ENCODE measurements at places on chromosomes 3 and 15.
A peak's percentile ranks its signal among the peaks of the same experiment; 100 is the strongest.

DNA sequence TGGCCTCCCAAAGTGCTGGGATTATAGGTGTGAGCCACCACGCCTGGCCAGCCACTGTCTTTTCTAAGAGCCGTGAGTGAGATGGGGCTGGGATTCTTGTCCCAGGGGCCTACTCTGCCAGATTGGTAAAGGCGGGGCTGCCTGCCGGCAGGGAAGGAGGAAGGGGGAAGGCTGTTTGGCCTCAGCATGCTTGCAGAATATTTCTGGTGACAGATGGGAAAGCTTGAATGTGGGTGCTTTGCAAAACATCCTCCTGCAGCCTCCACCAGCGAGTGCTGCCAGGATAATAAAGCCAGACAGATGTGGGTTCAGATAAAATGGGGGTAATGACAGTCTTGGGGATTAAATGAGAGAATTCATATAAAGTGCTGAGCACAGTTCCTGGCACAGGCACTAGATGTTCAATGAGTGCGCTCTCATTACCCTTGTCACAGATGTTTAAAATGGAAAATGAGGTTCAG is 19.8 kb upstream of the ACOX2 start:
- DNase-seq: no peak

DNA sequence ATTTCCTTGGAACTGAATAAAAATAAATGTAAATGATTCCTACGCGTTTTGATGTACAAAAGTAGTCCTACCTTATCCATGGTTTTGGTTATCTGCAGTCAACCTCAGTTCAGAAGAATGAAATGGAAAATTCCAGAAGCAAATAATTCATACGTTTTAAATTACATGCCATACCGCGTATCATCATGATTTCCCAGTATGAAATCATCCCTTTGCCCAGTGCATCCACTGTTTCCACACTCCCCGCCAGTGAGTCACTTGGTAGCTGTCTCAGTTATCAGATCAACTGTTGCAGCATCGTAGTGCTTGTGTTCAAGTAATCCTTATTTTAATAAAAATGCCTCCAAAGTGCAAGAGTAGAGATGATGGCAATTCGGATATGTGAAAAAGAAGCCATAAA is 9.1 kb upstream of the MFSD1 start:
- no peak for DNase-seq

DNA sequence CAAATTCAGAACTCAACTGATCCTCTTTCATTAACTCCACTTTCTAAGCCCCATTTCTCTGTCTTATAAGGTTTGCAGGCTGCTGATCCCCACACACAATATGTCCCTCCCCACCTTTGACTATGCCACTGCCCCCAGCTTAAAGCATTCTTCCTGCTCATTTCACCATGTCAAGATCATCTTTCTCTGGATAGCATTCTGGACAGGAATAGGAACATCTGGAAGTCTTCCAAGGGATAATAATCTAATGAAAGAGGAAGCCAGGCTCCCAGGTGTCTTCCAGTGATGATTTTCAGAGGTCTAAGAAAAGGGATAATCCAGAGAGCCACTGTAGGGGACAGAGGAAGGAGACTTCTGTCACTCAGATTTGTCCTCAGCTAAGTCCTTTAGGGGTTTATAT is 54.6 kb upstream of the GALNT15 start:
- no peak for DNase-seq

- peak; percentile 69 for DNase-seq
Measured at GRCh38 chr3:154018100-154018696, 103.0 kb upstream of the ARHGEF26 start.

GRCh38 chr3:178833695-178834094 is 237.9 kb downstream of the ZMAT3 start:
- no peak for DNase-seq

- DNase-seq: no peak
Measured at GRCh38 chr15:93861956-93862741, 369.2 kb upstream of the MCTP2 start.

DNA sequence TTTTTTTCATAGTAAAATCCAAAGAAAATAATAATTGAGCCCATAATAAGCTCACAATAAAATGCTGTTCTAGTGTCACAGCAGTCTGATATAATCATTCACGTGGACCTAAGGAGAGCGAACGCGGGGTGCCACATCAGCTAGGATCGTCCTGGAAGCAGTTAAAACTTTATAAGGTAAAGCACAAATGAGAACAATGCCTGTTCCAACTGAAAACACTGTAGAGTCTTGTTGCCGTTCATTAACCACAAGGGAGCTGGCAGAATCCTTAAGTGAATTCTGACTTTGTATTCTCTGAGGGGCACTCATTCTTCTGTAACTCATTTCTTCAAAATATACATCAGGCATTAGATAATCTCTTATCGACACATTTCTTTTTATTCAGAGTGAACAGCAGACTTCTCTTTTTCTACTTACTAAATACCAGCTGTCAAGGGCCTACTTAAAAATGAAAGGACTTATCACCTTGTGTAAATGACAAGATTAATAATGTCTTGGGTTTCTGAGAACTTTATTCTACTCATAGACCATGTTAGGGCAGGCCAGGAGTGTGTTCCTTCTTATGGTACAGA is 524.6 kb downstream of the MECOM start:
- DNase-seq: no peak

- DNase-seq: no peak
Measured at GRCh38 chr3:33877187-33877586, 78.8 kb downstream of the PDCD6IP start.
